SK-N-SH (cell line): ENCODE measurements at places on chromosomes 3 and 15.
A peak's percentile ranks its signal among the peaks of the same experiment; 100 is the strongest.

DNA sequence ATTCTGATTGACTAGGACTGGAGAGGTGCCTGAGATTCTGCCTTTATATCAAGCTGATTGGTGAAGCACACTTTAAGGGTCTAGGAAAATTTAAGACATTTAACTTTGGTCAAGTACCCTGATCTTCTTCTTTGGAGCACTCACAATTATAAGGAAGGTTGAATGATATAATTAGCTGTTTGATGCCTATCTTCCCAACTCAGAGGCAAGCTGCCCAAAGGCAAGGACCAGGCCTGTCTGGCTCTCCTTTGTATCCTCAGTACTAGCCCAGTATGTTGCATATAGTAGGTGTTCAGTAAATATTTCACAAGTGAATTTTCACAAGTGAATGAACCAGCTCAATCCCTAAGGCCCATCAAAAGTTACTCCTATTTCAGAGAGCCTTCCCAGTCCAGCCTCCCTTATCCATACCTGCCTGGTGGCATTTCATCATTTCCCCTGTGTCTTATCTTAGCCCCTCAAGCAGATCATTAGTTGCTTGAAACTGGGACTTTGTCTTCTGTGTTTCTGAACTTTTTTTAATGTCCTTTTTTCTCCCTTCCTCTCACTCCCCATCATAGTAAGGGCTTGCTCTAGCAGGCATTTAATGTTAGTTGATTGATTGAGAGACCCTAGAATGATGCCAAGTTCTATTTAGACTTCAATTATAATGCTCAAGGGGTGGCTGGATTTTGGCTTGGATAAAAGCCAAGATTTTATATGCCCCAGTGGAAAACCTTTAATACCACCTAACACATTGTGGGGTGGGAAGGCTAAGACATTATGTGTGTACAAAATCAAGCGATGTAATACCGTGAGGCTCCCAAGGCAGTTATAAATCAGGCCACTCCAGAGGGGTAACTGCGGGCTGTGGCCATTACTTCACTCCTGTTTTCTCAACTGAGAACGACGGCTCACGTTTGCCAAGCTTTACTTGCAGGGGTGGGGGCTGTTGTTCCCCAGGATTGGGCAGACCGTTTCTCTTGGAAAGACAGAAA is 43.2 kb upstream of the BOC start:
- DNase-seq, result no peak

DNA sequence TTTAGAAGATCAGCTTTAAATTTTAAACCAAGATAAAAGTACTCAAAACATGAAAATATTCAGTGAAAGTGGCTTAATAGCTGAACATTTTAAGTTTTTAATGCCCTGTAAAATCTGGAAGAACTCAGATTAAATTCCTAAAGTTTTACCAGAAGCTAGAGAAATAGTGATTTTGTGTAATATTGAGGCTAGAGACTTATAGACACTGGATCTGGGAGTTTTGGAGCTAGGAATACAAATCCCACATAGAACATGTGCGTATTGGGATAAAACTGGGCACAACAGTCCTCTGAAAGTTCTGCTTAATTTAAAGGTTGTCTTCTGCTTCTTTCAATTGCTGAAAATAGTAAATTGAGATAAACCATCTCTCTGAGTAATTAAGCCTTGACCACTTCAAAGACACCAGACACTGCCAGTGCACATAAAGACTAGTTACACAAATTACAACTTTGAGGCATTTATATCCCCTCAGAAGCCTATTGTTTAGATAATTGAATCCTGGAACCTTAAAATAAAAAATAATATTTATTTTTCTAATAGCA is 1382.5 kb downstream of the OTOL1 start:
- no peak for DNase-seq

GRCh38 chr3:10047876-10048275 is 21.6 kb downstream of the FANCD2 start:
- no peak for DNase-seq

- DNase-seq, result no peak
Measured at GRCh38 chr15:89406218-89406939, 71.8 kb upstream of the POLG start.

- DNase-seq, result no peak
Measured at GRCh38 chr3:25294169-25294805, 133.8 kb upstream of the RARB start.

GRCh38 chr15:85761635-85762034 is 33.1 kb downstream of the KLHL25 start:
- no peak for DNase-seq

- no peak for DNase-seq
Measured at GRCh38 chr3:188287339-188287738, 133.4 kb downstream of the LPP start.

DNA sequence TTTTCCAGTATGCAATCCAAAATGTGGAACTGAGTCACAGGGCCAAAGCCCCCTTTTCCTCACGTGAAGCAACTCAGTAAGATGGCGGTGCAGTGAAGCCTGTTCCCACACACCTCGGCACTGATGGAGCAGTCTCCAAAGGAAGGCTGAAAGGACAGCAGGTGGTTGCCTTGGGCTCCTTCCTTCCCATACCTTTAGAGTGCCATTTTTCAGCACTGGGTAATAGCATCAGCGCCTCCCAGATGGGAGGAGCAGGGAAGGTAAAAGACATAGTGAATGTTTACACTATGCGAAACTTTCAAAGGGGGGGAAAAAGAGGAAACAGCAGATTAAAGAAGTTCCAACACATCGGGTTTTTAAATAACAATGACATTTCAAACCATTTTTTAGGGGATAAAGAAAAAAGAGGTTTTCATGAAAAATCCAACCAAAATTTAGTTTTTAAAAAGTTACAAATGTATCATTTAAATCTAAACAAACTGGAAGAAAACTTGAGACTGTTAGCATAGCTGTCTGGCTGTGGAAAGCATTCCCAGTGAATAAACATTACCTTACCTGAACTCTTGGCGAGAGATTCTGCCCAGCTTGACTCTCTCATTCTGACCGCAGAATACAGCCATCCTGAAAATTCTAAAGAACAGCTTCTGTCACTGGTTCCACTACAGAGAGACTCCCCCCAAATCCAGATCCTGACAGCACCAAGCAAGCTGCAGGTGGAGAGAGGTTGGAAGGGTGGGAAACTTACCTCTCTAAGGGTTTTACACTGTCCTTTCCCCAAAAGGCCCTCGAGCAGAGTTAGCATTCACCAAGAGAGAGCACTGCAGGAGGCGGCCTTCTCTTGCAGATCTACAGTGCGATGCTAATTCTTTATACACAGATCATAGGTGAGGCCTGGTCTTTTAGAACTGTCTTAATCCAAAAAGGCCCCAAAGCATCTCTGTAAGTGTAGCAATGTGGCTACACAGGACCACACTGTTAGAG is 32.6 kb downstream of the ABCC5 start:
- no peak for DNase-seq

GRCh38 chr3:124079912-124080276 is 88.0 kb upstream of the ROPN1 start:
- no peak for DNase-seq

GRCh38 chr3:74303711-74304110 is 310.7 kb downstream of the CNTN3 start:
- no peak for DNase-seq

DNA sequence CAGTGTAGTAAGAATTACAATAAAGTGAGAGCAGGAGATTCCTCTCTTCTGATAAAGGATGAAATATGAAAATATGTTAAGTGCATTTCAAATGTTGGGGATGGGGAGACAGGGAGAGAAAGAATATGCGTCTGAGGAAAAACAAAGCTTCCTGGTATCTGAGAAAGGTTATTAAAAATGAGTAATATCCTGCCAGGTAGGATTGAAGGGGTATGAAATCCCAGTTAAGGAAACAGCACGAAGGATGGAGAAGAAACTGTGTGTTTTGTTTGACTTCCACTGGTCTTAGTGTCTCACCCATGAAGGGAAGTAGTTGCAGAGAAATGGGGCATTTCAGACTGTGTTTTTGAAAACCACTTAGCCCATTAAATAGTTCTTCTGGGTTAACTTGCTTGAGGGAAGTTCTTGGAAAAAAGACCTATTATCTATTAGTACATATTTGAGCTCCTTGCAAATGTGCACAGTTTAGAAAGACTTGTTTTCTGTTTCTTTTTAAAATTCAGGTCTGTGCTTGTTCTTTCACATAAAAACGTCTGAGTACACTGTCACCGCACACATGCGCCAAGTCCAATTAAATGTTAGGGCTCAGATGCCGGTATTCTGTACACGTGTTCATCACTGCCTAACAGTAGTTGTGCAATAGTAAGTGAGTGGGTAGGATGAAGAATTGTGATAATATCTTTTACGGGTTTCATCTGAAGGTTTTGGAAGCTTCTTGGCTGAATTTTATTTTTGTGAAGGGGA is 196.1 kb upstream of the P2RY1 start:
- no peak for DNase-seq

- DNase-seq, result no peak
Measured at GRCh38 chr3:132783152-132783551, 60.9 kb upstream of the NPHP3 start.

DNA sequence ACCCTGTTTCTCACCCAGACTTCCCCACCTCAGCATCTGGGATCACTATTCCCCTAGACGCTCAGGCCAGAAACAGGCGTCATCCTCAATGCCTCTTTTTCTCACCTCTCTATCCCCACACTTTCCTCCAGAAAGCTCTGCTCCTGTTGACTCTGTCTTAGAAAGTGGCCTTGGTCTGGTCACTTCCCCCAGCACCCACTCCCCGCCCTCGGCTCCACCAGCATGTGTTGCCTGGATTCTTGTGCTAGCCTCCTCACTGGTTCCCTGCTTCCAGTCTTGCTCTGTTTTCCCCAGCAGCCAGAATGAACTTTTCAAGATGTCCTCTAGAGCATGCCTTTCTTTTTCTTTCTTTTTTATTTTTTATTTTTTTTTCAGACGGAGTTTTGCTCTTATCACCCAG is 39.7 kb upstream of the ESYT3 start:
- no peak for DNase-seq

DNA sequence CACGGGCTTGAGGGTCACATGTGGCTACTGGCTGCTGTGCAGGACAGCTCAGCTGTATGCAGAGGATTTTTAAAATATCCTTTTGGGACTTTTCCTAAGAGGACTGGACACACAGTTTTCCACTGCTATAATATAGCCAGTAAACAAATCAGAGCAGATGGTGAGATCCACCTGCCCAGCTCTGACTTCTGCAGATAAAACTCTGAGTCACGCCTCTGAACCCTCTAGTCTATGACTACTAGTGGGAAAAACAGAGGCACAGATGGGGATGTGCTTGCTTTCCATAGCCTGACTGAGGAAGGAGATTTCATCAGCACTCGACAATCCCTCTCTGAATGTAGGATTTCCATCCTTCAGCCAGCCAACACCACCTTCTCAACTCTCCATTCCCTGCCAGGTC is 45.1 kb downstream of the COLQ start:
- no peak for DNase-seq

GRCh38 chr3:56052188-56052587 is 416.1 kb downstream of the ERC2 start:
- no peak for DNase-seq

- DNase-seq, result no peak
Measured at GRCh38 chr3:108345492-108346205, 49.3 kb downstream of the HHLA2 start.

DNA sequence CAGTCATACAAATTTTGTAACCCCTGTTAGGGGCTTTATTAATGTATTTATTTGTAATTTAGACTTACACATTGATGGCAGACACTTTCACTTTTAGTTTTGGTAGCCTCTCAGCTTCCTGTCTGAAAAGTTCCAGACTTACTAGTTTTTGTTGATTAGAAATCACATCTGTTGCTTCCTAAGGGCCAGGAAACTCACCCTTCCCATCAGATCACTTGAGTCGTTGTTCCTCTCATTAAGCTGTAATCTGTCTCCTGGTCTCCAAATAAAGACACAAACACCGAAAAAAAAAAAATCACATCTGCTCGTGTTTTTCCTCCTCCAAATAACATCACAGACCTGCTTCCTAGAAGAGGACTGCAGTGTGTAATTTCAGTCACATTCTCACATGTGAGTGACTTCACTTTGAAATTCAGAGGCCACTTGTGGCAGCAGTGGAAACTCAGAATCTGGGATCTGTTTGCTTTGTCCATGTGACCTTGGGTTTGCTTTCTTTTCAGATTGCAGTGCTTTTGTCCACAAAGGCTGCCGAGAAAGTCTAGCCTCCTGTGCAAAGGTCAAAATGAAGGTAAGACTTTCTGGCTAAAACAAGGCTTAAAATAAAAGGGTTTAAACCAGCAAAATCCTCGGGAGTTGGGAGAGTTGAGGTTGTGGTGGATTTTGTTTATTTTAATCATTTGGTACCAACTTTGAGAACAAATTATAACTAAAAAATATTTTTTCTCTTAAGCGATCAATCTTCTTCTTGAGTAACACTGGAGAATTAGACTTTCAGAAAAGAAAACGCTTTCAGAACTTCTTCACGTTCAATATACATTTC is 87.0 kb downstream of the KLHL25 start:
- peak; percentile 10 for DNase-seq

GRCh38 chr15:78079298-78080087 is 2.0 kb upstream of the TBC1D2B start:
- DNase-seq, result no peak

DNA sequence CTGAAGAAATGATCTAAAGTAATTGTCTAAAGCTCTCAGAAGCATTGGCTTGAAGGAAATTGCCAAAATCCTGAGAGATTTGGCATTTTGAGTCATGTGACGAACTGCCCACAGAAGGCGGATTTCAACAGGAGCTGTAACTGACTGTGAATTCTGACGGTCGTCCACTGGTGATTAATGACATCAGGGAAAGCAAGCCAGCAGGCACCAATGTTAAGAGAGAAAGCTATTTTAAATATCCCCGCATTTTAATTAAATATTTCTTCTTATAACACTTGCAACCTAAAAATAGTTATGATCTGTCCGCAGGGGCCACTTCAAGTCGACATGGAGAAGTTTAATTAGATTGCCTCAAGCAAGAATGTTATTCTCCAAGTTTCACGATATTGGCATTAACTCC is 51.6 kb downstream of the WNT5A start:
- no peak for DNase-seq

GRCh38 chr3:128698211-128699047 is 27.6 kb upstream of the RAB7A start:
- peak; percentile 30 for DNase-seq

DNA sequence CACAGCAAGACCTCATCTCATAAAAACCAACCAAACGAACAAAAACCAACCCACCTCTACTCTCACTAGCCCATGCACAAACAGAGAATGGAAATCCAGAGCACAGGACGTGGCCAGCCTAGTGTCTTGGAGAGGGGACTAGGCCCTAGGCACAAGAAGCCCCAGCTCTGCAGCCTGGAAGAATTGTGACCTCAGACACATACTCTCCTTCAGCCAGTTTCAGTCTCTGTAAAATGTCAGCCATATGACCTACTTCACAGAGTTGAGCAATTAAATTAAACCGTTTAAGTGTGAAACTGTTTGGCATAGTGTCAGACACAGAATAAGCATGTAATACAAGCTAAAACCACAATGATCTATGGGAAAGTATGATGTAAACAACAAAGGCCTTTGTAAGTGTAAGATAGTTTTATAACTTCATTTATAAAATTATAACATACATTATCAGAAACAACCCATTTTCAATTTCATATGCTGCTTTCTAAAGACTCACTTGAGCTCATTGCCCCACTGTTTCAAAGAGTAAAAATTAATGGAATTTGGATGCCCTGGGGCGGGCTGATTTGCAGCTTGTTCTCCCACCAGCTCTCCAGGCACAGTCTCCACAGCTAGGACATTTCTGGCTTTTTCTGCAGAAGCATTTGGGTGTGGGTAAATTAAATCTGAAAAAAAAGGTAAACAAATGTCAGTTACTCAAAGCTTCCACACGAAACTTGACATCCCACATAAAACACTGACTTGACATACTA is 32.9 kb downstream of the TBC1D2B start:
- DNase-seq, result no peak

- no peak for DNase-seq
Measured at GRCh38 chr3:34421762-34422161, 623.3 kb downstream of the PDCD6IP start.

GRCh38 chr15:60345598-60345997 is 52.2 kb downstream of the ANXA2 start:
- no peak for DNase-seq
